ENCODE measurements at places on chromosomes 5 and 9.

GRCh38 chr9:115649991-115650472 lies 503.6 kb upstream of the PAPPA start:
- no peak for DNase-seq

DNA sequence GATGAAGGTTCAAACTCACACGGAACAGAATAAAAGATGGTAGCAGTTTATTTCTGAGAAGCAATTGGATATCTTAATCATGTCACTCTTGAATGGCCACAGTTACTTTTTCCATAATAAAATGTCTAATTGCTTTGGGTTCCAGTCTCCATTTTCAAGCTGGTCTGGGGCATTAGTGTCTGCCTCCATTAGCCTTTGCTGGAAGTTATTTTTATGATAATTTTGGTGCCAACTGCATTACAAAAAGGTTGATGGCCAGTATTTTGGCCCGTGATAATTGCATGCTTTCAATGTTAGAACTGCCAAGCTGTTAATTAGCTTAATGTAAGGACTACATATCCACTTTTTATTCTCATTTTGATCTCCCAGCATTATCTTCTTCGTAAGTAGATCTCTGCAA lies 165.9 kb downstream of the SMC2 start:
- DNase-seq: no peak

- no peak for DNase-seq
Observed at GRCh38 chr9:134724202-134724911, 82.8 kb downstream of the COL5A1 start.

GRCh38 chr9:133048595-133048994 lies 13.2 kb upstream of the CEL start:
- no peak for DNase-seq

DNA sequence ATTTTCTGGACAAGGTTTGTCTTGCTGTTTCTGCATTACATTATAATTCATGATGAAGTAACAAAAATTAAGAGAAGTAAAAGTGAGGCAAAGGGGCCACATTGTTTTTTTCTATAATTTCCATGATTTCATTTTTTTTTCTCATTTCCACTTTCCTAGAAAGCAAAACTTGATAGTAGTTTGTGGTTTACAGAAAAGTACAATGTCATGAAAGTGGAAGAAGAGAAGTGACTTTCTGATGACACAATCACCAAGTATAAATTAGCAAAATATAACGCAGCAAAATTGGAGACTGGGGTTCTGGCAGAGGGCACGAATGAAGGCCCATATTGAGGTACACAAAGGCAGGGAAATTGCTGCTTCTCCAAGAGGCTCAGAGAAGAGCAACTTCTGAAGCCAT lies 5.0 kb upstream of the IFNA14 start:
- no peak for DNase-seq

- peak; percentile 48 for DNase-seq
Observed at GRCh38 chr5:34957857-34958690, 28.7 kb downstream of the DNAJC21 start.

DNA sequence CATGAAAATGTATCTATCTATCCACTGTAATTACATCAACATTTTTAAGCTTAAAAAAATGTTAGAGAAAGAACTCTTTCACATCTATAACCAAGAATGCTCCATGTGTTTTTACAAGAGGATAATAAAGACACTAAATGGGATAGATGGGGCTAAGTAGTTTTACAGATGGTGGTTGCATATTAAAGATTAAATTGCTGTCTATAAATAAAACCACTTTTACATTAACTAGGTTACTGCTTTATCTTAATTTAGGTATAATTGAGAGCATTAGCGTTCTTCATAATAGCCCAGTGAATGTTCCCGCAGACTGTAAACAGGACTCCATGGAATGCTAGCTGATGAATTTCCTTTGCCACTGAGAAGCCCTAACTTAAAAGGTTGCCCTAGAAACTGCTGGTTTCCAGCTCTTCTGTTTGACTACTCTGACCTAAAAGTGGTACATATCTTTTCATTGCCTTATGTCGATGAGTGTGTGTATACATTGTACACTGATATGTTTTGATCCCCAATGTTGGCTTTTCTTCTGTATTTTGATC lies 117.9 kb downstream of the SGCD start:
- no peak for DNase-seq

DNA sequence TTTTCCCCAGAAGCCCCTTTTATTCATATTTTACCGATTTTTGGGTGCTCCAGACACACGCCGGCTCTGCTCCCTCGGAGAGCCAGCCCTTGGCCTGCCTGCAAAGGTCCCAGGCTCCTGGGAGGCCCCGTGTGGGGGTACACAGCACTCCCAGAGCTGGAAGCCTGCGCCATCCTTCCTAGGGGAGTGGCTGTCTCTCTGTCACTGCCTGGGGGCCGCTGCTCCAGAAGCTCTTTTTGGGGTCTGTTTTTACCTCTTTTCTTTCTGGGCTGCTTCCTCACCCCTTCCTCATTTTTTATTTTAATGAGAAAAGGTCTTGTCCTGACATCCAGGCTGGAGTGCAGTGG lies 119.1 kb upstream of the COL5A1 start:
- DNase-seq: no peak

GRCh38 chr5:1105350-1106265 lies 6.3 kb downstream of the SLC12A7 start:
- DNase-seq: no peak

DNA sequence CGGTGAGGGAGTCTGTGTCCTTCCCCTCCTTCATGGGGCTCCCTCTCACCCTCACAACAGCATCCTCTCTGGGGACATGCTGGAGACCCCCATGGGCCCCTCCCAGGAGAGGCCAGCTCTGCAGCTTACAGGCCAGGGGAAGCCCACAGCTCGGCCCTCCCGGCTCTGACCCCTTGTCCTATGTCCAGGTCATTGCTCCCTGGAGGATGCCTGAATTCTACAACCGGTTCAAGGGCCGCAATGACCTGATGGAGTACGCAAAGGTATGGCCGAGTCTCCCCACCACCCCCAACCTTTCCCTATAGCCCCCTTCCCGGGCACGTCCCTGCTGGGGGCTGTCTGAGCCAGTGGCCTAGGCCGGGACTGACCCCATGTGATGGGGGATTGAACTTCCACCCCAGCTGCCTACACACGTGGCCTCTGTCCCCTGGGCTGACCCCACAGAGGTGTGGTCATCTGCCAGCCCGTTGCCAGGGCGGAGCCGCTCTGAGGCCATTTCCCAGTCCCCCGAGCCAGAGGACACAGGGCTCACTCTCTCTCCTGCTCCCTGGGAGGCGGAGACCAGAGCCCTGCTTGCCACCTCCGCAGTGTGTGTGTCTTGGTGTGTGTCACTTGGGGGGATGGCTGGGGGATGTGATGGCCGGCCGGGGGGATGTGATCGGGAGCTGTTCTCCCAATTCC lies 21.9 kb downstream of the ASS1 start:
- no peak for DNase-seq

- DNase-seq: no peak
Observed at GRCh38 chr5:35847961-35848360, 8.7 kb upstream of the IL7R start.

DNA sequence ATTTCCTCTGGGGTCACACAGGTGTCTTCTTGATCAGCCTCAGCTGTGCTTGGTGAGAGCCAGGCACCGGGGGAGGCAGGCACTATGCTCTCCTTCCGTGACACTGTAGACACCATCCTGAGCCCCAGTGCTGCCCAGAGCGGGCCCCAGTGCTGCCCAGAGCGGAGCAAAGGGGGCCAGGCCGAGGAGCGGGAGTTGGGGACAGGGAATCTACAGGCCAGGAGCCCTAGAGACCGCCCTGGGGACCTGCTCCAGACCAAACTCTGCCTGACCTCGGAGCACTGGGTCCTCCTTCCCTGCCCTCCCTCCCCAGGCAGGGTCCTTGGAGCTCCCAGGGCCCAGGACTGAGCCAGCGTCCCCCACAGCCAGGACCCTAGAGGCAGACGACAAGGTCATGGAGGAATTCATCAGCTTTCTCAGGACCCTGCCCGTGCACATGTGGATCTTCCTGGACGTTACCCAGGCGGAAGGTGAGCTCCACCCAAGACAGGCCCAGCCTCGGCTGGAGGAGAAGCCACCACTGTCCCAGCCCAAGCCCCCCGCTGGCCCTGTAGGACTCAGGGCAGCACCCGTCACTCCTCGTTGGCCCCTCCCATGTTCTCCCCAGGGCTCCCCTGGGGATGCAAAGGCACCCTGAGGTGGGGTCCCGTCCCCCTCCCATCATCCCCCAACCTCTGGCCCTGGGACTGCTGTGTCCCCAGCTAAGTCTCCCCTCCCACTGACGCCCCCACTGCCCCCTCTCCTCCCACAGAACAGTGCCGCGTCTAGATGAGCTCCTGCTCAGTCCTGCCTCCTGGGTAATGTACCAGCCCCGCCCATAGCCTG lies 30.2 kb downstream of the PAEP start:
- DNase-seq: no peak

DNA sequence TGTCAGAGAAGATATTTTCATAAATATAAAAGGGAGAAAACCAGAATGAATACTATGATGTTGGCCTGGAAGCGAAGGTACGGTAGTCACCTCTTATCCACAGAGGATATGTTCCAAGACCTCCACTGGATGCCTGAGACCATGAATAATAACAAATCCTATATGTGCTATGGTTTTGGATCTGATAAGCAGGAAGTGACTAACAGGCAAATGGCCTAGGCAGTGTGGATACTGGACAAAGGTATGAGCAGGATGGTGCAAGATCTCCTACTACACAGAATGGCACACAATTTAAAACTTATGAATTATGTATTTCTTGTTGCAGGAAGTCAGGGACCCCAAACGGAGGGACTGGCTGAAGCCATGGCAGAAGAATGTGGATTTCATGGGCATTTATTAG lies 48.2 kb downstream of the ADAMTS12 start:
- DNase-seq: no peak

GRCh38 chr9:99187311-99187710 lies 34.4 kb downstream of the ALG2 start:
- DNase-seq: no peak

GRCh38 chr5:81537905-81538547 lies 144.1 kb upstream of the ACOT12 start:
- no peak for DNase-seq

DNA sequence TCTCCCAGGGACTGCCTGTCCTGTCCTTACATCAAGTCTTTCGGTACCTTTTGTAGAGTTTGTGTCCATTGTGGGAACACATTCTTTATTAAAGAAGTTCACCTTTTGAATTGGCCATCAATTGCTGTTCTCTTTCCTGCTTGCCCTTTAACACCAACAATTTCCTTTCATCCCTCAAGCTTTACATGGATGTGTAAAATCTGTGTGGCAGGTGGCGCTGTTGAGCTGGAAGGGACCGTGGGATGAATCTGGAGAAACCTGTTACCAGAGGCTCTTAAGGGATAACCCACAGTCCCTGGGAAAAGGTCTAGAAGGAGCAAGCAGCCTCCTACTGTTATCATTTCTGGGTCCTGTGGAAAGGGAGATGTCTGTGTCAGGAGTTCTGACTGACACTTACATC lies 7.9 kb upstream of the ZFP62 start:
- DNase-seq: peak; percentile 82

Data from HEK293T (cell line).